ENCODE measurements at places on chromosomes 11 and 22. TPM values are rescaled to one million over a fixed set of nuclear protein-coding genes. Genes with fewer than 3 reads are reported as not detected.

The LINC01488 gene
- not detected for total RNA-seq

DNA sequence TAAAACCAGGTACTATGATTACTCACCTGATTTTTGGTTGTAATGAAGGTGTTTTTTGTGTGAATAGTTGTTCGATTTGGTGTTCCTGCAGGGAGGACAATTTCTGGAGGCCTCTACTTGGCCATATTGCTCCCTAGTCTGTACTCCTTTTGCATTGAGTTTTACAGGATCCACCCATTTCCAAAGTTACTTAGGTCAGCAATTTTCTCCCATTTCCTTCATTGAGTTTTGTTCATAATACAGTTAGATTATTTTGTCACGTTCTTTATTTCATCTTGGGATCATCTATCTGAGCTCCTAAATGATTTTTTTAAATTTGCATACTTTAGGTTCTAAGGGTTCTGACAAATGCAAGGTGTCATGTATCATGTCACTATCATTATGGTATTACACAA is 20.1 kb upstream of the AQP11 start:
- ATAC-seq: no peak

DNA sequence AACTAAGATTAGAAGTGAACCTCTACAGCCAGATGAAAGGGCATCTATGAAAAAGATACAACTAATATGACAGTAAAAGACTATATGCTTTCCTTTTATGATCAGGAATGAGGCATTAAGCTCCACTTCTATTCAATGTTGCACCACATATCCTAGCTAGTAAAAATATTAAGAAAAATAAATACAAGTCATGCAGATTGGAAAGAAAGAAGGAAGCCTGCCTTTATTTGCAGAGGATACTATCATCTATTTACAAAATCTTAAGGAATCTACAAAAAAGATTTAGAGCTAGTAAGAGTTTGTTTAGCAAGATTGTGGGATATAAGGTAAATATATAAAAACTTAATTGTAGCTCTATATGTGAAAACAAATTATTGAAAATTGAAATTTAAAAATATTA is 308.8 kb downstream of the DYNC2H1 start:
- ATAC-seq: no peak

DNA sequence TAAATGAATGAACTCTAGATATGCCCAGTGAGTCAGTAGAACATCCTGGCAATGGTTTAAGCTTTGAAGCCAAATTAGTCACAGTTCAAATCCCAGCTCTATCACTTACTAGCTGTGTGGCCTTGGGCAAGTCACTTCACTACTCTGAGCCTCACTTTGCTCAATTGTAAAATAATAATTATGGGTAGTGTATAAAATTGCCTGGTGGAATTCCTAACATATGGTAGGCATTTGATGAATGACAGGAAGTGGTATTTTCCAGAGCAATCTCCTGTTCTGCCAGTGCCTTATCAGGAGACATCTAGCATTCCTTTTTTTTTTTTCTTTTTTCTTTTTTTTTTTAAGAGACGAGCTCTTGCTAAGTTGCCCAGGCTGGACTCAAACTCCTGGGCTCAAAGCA is 13.0 kb downstream of the SCN4B start:
- ATAC-seq: no peak

- ATAC-seq: no peak
Observed at GRCh38 chr11:69142895-69143294, 12.8 kb upstream of the SMIM38 start.

DNA sequence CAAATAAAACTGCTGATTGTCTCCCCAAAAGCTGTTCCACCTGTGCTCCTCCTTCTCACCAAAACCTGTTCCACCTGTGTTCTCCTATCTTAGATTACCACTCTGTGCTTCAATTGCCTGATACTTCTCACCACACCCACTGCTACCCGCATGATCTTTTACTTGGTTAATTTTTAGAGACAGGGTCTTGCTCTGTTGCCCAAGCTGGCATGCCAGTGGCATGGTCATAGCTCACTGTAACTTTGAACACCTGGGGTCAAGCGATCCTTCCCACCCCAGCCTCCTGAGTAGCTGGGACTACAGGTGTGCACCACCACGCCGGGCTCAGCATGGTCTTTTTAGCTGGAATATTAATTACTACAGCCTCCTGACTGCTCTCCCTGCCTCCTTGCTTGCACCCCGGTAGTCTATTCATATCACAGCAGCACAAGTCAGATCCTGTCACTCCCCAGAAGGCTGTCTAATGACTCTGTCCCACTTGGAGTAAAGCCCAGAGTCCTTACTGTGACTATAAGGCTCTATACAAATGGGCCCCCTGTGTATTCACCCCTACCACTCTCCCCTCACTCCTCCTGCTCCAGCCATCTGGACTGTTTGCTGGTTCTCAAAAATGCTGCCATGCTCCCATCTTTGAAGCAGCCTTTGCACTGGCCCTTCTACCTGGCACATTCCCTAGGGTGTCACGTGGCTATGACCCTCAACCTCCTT is 3.5 kb downstream of the C11orf91 start:
- ATAC-seq: no peak

The OR4D5 gene
- total RNA-seq: not detected

DNA sequence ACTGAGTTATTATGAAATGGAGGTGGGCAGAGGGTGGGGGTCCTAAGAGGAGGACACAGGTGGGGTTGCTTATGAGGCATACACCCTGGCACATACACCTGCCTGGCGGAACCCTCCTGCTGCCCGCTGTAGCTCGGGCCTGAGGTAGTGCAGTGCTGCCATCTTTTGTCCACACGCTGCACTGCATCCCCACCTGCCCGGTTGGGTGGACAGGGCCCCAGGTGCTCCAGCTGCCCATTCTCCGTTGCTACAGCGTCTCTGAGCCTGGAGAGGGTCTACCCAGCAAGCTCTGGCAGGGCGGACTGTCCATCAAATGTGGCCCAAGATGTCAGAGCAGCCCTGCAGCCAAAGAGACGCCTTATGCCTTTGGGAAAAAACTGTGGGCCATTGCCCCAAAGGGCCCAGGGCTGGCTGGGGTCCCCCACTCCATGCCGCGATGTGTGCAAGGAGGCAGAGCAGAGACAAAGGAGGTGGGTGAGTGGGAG is 131.2 kb downstream of the BUD13 start:
- ATAC-seq: peak; percentile 78

The PRG3 gene
- total RNA-seq: not detected

The SCGB1A1 gene
- 0.48 TPM for total RNA-seq

- ATAC-seq: no peak
Observed at GRCh38 chr11:69705901-69706787, 2.3 kb upstream of the FGF19 start.
